ENCODE measurements at places on chromosomes 2 and 18.

DNA sequence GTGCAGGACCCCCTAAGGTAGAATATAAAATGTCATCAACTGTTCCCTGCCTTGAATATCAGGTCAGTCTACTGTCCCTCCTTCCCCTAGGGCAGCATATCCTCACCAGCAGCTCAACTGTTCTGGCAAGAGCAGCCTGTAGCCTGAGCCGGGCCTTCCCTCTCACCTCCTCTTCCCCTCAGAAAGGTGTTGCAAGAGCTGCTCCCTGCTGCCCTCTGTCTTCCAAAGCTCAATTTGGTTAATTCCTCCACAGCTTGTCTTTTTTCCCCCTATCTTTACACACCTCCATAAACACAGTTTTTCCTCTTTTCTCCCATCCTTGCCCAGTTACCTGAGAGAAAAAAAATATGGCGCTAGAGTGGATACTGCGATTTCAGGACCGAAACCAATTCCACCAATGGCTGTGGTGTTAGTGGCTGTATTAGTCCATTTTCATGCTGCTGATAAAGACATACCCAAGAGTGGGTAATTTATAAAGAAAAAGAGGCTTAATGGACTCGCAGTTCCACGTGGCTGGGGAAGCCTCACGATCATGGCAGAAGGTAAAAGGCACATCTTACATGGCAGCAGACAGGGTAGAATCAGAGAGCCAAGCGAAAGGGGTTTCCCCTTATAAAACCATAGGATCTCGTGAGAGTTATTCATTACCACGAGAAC lies 184.7 kb downstream of the MREG start:
- DNase-seq: peak; percentile 58

- DNase-seq: peak; percentile 10
Observed at GRCh38 chr2:121617042-121617599, 32.1 kb downstream of the CLASP1 start.

- DNase-seq: no peak
Observed at GRCh38 chr2:202335791-202336467, 40.2 kb upstream of the BMPR2 start.

GRCh38 chr2:71631411-71631931 lies 178.1 kb downstream of the DYSF start:
- peak; percentile 74 for DNase-seq

DNA sequence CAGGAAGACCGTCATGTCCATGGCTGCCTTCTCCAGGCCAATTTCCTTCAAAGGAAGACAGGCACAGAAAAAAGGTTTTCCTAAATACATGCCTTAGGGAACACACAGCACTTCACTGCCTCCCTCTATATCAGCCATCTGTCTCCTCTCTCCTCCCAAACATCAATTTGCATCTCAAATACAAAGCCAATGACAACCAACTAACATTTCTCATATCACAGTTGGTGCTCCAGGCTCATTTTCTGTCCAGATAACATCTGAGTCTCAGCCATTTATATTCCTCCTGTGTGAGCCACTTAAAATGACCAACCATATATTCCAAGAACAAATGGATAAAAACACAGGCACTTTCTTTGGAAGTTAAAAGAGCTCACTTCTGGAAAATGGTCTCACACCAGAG lies 62.5 kb upstream of the ACAA2 start:
- no peak for DNase-seq

DNA sequence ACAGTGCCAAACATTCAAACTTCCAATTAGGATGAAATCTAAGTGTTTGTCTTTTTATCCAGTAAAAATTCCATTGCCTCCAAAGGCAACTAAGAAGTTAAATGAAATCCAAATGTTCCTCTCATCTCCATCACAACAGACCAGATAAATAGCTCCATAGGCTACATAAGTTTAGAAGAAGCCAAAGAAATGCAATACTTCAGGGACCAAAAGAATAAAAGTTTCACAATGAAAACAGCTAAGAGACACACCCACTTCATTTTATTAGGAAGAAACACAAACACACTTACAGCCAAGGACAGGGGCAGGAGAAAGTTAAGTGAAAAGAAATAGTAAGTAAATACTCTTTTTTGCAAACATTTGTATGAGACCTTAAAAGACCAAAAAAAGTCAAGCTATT lies 88.5 kb upstream of the CCDC150 start:
- no peak for DNase-seq

DNA sequence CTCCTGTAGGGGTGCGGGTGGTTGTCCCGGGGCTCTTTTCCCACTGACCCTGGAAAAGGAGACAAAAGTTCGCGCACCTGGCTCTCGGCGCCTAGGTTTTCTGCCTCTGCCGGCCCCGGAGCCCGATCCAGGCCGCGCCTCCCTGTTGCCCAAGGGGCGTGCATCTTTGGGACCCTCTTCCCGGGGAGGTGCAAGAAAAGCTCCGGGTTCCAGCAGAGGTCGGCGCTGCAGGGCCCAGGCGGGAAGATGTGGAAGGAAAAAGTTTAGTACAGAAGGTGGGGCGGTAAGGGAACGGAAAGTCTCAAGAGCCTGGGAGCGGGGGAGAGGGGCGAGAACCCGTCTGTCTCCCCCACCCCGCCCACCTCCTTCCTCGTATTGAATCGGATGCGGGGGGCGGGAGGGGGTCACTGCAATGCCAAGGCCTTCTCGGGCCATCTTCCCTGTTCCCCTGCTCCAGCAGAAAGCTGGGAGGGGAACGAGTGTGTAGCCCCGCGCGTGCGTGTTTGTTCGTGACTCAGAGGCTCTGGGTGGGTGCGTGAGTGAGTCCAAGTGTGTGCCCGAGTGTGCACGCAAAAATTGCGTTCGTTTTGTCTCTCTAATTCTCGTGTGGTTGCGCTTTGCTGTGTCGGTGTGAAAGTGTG lies 6.3 kb upstream of the EN1 start:
- no peak for DNase-seq
